ENCODE measurements at places on chromosomes 5 and 9.
A peak's percentile ranks its signal among the peaks of the same experiment; 100 is the strongest.

- peak; percentile 51 for DNase-seq
These were observed at the start of gene SH3PXD2B for GRCh38 chr5:172454358-172455086. Gene SH3PXD2B, minus strand, starts transcription at chr5:172454525. Its CDS starts 173 bp downstream, at chr5:172454352.

DNA sequence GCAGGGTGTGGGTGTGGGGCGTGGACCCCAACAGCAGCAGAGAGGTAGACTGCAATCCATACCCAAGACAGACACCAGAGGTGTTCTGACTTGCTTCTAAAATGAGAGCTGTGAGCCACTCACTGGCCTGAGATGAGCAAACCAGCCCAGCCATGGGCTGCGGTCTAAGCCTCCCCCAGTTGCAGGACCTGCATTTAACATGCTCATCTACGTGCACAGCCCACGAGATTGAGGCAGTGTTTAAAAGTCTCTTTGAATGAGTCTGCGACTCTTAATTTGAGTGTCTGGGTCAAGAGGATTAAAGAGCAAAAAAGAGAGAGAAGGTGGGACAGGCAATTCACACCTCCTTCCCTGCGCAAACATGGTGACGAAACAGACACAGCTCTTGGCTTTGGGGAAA, 5.9 kb downstream of the SURF4 start:
- DNase-seq, result no peak

- no peak for DNase-seq
These were observed 76.5 kb downstream of the PHF2 start for GRCh38 chr9:93652604-93653592.

GRCh38 chr9:82466616-82467260, 478.2 kb downstream of the SPATA31D1 start:
- DNase-seq, result no peak

All from A172 (cell line).